ENCODE measurements at places on chromosomes 1 and 21. TPM values are rescaled to one million over a fixed set of nuclear protein-coding genes. Genes with fewer than 3 reads are reported as not detected.

- no peak for DNase-seq
Observed at GRCh38 chr1:117812869-117813511, 116.4 kb downstream of the GDAP2 start.

GRCh38 chr1:52166996-52167753, 25.3 kb downstream of the ZFYVE9 start:
- no peak for DNase-seq

DNA sequence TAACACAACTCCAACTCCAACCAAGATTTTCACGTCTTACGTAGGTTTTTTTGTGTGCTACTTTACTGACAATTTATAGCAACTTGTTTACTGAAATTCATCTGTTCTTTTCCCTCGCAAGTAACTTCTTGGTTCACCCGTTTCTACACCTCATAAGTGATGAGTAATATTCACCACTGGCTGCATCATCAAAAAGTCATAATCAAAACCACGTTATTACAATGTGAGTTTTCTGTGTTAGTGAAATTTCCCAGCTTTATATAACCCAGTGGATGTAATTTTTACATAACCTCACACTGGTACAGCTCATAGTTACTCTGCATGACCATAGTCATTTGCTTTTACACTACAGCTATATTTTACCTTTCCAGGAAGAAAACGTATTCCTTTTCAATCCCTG, 401.1 kb upstream of the LYPLAL1 start:
- DNase-seq = no peak

DNA sequence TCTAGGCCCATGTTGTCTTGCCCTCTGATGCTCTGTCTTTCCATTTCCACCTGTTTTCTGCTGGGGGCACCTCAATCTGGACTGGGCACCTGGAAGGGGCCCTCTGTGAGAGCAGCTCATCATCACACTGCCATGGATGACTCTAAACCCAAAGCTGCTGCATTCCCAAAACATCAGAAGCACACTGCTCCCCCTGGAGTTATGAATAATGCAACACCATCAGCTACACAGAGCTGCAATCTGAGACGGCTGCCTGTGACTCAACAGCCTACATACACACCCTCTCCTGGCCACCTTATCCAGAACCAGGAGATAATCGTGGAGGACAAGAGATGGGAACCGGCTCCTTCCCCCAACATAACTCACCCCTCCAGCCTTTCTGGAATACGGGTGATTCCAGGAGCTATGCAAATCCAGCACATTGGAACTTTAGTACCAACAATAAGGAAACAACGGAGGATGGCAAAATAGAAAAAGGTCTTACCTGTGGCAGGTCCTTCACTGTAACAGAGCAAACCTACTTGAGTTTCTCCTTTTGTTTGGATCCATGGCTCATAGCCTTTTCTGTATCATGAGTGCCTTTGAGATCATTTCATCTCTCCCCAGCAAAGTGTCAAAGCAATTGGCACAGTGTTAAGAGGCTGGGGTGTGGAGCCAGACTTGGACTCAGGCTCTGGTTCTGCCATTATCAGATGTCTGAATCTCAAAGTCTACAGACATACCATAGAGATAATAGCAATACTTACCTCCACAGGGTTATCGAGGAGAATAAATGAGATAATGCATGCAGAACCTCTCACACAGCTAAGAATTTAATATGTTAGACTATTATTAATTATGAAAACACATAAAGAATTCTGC, 29.3 kb downstream of the AK2 start:
- peak; percentile 67 for DNase-seq

DNA sequence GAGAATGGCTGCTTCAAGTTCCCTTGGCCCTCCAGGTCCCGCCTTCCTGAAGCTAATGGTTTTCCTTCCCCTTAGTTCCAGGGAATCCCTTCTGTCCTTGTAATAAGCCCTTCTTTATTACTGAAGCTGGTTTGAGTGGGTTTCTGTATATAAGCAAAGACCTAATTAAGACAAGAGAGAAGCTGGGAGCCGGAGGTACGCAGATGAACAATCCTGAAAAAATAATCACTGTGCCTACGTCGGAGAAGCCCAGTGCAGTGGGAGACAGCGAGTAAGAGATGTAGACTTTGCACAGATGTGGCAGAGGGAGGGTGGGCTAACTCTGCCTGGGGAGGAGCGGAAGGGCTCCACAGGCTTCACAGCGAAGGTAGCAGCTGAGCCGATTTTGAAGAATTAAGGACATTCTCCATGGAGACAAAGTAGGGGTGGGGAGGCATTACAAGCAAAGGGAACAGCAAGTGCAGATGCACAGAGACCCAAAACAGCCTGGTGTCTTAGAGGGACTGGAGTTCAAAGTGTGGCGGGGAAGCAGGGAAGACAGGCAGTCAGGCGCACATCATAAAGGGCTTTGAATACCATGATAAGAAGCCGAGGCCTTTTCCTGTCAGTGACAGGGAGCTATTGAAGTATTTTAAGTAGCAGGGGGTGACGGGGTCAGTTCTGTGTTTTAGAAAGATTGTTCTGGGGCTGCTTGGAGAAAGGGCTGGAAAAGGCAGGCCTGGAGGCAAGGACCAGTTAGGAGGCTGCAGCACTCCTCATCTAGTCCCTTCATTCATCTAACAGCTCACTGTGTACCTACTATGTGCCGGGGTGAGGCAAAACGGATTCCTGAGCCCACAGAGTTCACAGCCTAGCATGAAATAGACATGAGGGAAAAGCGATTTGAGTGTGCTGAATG, 6.5 kb downstream of the RIMS3 start:
- DNase-seq = no peak

- no peak for DNase-seq
Observed at GRCh38 chr21:18228060-18228739, 16.4 kb upstream of the CHODL start.

DNA sequence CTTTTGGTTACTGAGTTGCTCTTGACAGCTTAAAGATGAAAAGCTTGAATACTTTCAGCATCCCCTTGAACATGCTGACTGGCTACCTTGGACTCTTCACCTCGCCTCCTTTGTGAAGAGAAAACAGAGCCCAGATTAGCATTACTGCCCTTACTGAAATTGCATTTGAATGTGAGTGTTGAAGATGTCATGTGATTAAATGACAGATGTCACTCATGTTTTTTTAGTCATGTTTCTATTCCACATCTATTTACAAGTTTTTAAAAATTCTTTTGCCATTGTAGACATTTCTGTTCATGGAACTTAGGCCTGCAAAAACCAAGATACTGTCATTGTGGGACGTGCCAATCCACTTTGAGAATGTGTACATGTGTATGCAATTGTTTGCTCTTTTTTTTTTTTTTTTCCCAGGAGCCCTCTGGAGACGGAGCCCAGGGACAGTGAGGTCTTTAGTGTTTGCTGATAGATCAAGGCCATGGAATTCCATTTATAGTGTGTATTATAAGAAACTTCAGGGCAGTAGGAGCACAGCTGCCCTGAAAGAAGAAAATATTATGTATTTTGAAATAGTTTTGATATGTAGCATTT, 25.7 kb upstream of the IVNS1ABP start:
- no peak for DNase-seq

- no peak for DNase-seq
Observed at GRCh38 chr1:231801042-231801585, 174.5 kb downstream of the DISC1 start.

DNA sequence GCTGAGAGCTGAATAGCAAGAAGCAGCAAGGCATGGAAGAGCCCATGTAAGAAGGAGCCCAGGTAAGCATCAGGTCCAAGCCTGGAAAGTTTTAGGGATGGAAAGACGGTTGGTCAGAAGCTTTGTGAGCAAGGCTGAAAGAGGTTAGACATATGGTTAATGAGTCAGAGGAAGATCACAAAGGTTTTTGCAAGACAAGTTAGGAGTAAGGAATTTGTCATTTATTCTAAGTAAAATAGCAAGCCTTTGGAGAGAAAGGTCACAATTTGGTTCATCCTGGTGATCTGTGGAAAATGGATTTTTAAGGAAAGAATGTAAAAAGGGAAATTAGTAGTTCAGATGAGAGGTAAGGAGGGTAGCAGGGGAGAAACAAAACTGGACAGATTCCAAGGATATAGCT, 106.7 kb downstream of the DPYD start:
- no peak for DNase-seq

- DNase-seq = no peak
Observed at GRCh38 chr1:227909188-227909587, 38.5 kb downstream of the WNT9A start.

- no peak for DNase-seq
Observed at GRCh38 chr1:231750818-231751362, 124.3 kb downstream of the DISC1 start.

DNA sequence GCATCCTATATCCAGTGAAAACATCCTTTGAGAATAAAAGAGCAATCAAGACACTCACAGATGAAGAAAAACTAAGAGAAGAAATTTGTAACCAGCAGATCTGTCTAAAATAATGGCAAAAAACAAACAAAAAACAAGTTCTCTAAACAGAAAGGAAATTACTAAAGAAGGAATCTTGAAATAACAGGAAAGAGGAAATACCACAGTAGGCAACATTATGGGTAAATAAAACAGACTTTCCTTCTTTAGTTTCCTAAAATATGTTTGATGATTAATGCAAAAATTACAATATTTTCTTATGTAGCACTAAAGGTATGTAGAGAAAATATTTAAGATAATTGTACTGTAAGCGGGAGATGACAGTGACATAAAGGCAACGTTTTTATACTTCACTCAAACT, 23.5 kb downstream of the SLC19A1 start:
- DNase-seq = no peak

- no peak for DNase-seq
Observed at GRCh38 chr1:112079446-112079845, 90.0 kb upstream of the KCND3 start.

DNA sequence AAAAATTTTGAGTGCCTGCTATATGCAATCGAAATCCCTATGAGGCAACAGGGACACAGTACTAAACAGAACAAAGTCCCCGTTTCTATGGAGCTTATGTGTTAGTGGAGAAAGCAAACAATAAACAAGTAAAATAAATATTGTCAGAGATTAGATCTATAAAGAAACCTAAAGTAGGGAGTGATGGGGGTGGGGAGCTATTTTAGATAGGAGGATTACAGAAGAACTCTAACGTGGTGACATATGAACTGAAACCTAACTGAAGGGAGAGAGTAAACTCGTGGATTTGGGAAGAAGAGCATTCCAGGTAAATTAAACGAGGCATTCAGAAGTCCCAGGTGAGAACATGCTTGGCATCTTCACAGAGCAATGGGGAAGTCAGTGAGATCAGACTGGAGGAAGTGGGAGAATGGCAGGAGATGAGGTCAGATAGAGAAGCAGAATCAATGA, 154.5 kb downstream of the DENND1B start:
- no peak for DNase-seq

GRCh38 chr1:235008239-235008638, 120.4 kb downstream of the TOMM20 start:
- no peak for DNase-seq

- DNase-seq = no peak
Observed at GRCh38 chr1:216032284-216032683, 391.0 kb downstream of the USH2A start.

GRCh38 chr1:62712336-62713243, 24.4 kb upstream of the DOCK7 start:
- no peak for DNase-seq

DNA sequence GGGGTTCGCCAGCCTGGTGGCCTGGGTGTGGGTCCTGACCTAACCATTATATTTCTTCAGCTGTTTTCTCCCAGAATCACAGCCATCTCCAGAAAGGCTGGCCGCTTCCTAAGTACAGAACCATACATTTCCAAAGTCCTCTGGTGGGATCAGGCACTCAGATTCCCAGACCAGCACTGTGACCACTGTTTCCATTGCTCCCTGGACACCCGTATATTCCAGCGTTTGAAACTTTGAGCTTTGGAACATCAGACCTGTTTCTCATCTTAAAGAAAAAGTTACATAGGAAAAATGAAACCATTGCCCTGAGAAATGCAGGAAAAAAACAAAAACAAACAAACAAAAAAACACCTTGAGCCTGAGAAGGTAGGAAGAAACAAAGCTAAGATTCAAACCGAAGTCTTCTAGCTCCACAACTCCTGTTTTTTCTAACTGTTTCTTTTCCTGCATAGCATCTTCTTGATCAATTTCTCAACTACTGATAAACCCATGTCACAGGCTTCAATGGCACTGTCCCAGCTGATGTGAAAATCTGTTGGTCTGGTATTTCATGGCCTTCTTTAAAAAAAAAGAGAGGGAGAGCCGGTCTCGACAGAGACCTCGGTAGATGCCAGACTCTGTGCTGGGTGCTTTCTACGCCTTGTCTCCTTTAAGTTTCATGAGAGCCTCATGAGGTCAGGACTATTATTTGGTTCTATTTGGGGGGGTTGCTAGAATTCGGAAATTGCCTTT, 221.3 kb downstream of the TOMM20 start:
- no peak for DNase-seq

GRCh38 chr1:11822091-11822490, 16.1 kb downstream of the CLCN6 start:
- no peak for DNase-seq

DNA sequence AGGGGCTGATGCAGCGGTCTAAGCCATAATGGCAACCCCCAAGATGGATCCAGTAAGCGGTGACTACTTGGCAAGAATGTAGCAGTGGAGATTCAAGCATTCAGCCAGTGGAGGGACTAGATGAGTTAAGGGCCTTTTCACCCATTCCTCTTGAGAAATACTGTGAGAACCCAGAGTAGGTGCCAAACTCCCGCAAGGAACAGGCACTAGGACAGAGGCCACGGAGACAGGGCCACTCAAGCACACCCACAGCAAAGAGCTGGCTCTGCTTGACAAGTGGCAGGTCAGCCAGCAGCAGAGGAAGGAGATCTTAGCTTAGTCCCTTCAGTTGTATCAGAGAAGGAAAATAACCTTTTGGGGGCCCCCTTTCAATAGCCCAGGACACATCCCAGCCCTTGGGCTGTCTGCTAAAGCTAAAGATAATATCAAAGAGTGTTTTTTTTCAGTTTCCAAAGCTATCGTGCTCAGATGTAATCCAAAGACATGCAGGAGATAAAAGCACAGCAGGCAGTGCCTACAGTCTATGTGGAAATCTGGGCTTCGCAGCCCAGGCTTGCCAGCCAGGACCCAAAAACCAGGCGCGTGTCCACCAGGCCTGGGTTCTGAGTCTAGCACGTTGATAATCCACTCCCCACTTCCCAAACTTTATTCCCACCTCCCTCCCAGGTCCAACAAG, 62.0 kb upstream of the GOLT1A start:
- DNase-seq = no peak

The TNNI3K gene
- total RNA-seq = not detected

The CYP2J2 gene
- total RNA-seq = 17.0 TPM

The ADGRB2 gene
- 1.9 TPM for total RNA-seq

The KLHDC7A gene
- total RNA-seq = 14.3 TPM

The ACTL8 gene
- not detected for total RNA-seq

The SNX7 gene
- 22.8 TPM for total RNA-seq

The DCDC2B gene
- total RNA-seq = not detected

The OR2G6 gene
- total RNA-seq = not detected

The TSPEAR gene
- total RNA-seq = not detected

The TYW3 gene
- 31.3 TPM for total RNA-seq

The RIMKLA gene
- total RNA-seq = 1.3 TPM

The TADA1 gene
- total RNA-seq = 13.1 TPM

The LCE1B gene
- total RNA-seq = not detected

The MAEL gene
- 0.34 TPM for total RNA-seq

The FCRL5 gene
- not detected for total RNA-seq

The TIMM17A gene
- total RNA-seq = 78.5 TPM

The EDARADD gene
- total RNA-seq = not detected

The PGLYRP3 gene
- not detected for total RNA-seq

The FALEC gene
- total RNA-seq = 0.71 TPM

The RHEX gene
- total RNA-seq = 75.1 TPM

The MTARC2 gene
- 9.1 TPM for total RNA-seq
